Pulmonary artery endothelial cell (primary cell): ENCODE measurements at places on chromosomes 4 and X. TPM values are rescaled to one million over a fixed set of nuclear protein-coding genes. Genes with fewer than 3 reads are reported as not detected.

CASK gene
- 12.9 and 15.1 TPM in 2 replicates for total RNA-seq

TMPRSS11B gene
- not detected in 2 replicates for total RNA-seq

PCDH11X gene
- 0.07 TPM in 1 of 2 replicates, not detected in the other for total RNA-seq

TBC1D9 gene
- 61.5 and 75.9 TPM in 2 replicates for total RNA-seq

OTUD6A gene
- not detected in 2 replicates for total RNA-seq

ATP7A gene
- 11.2 and 11.5 TPM in 2 replicates for total RNA-seq
